ENCODE measurements at places on chromosomes 16 and 17.

DNA sequence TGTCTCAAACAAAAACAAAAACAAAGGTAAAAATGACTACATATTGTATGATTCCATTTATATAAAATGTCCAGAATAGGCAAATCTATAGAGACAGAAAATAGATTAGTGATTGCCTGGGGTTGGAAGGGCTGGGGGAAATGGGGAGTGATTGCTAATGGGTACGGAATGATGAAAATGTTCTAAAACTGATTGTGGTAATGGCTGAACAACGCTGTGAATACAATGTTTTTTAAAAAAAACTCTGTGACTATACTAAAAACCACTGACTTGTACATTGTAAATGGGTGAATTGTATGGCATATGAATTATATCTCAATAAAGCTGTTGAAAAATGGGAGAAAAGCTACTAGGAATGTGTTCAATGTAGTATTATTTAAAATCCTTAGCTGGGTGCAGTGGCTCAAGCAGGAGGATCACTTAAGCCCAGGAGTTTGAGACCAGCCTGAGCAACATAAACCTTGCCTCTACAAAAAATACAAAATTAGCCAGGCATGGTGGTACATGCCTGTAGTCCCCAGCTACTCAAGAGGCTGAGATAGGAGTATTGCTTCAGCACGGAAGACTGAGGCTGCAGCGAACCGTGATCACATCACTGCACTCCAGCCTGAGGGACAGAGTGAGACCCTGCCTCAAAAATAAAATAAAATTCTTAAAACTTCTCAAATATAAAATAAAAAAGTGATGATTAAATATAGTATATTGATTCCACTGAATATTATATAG lies 47.9 kb downstream of the TOM1L2 start:
- DNase-seq: no peak

- DNase-seq: no peak
These were observed 14.7 kb downstream of the PMM2 start for GRCh38 chr16:8812162-8812843.

- DNase-seq: no peak
These were observed 7.9 kb downstream of the PLLP start for GRCh38 chr16:57276596-57276995.

GRCh38 chr17:65163990-65164495 lies 26.9 kb downstream of the RGS9 start:
- peak; percentile 48 for DNase-seq

DNA sequence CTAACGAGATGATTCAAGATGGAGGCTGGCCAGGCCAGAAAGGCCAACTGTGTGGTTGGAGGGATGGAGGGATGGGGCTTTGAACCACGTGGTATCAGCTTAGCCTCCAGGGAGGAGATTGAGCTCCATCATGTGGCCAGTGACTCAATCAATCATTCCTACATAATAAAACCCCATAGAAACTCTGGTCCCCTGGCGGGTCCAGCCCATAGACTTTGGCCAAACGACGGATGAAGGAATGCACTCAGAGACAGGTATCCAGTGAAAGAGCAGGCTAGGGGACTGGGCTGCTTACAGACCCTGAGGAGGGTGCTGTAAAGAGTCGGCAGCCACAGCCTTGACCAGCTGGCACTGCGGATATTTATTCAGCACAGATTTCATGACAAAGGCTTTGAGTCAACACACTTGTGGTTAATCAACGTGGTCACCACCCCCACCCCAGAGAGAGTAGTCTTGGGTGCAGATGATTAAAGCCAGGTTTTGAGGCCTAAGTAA lies 308.7 kb upstream of the TNRC6C start:
- DNase-seq: no peak

GRCh38 chr17:28272166-28272565 lies 46.8 kb upstream of the TMEM97 start:
- no peak for DNase-seq

GRCh38 chr17:56976941-56977608 lies 856 bp upstream of the SCPEP1 start:
- DNase-seq: no peak

DNA sequence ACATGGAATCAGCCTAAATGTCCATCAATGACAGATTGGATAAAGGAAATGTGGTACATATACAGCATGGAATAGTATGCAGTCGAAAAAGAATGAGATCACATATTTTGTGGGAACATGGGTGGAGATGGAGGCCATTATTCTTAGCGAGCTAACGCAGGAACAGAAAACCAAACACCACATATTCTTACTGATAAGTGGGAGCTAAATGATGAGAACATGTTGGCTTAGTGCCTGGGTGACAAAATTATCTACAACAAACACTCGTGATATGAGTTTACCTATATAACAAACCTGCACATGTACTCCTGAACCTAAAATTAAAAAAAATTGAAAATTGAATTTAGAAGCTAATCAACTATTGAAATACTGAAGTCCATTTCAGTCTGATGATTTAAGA lies 6.1 kb downstream of the ANKS4B start:
- no peak for DNase-seq

DNA sequence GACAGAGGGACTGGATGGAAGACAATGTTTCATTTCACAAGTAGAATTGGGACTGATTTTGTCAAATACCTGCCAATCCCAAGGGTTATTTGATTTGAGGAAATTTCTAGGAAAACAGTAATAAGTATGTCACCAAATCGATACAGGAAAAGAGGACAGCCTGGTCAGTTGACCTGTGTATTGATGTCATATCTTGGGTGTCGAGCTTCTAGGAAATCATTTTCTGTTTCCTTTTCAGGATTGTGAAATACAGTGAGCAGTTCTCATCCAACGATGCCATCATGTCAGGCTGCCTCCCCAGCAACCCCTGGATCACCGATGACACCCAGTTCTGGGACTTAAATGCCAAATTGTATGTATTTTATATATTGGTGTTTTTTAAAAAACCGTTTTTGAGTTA lies 56.1 kb downstream of the RGS9 start:
- DNase-seq: no peak

DNA sequence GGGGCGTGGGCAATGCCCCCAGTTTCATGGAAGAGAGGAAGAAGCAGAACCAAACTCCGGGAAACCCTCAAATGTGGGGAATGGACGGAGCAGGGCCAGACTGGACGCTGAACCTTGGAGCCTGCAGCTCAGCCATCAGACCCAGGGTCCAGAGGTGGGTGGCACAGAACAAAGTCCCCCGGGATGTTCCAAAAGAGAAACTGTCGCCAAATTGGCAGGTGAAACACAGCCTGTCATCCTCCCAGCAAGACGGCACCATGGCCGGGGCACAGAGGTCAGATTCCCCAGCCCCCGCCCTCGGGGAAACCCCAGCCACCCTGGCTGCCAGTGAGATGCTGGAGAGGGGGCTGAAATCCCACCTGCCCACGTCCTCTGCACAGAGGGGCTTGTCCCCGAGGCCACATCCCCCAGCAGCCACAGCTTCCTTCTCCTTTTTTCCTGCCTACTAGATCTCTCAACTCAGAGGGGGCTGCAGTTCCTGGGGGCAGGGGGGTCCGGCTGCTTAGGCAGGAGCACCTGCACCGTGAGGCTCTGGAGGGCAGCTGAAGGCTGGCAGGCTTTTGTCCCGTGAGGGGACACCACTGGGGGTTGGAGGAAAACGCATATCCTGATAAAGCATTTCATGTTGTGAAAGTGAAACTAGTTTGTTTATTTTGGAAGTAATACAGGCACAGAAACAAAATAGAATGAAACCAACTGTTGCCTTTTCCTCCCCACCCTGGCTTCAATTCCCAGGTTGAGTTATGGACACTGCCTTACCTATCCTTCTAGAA lies 1.2 kb upstream of the SECTM1 start:
- peak; percentile 35 for DNase-seq

GRCh38 chr16:1543085-1543896 lies 9.8 kb downstream of the TMEM204 start:
- DNase-seq: peak; percentile 43

GRCh38 chr17:78793968-78794367 lies 11.9 kb upstream of the CYTH1 start:
- DNase-seq: no peak

GRCh38 chr17:10251212-10251948 lies 53.0 kb upstream of the GAS7 start:
- no peak for DNase-seq

GRCh38 chr17:53707566-53707965 lies 115.2 kb upstream of the KIF2B start:
- no peak for DNase-seq

- no peak for DNase-seq
These were observed 52.7 kb downstream of the TMEM235 start for GRCh38 chr17:78284146-78284545.

- no peak for DNase-seq
These were observed 402.1 kb upstream of the ERCC4 start for GRCh38 chr16:13517841-13518240.

- DNase-seq: no peak
These were observed 6.8 kb upstream of the ZNF200 start for GRCh38 chr16:3241761-3242160.

DNA sequence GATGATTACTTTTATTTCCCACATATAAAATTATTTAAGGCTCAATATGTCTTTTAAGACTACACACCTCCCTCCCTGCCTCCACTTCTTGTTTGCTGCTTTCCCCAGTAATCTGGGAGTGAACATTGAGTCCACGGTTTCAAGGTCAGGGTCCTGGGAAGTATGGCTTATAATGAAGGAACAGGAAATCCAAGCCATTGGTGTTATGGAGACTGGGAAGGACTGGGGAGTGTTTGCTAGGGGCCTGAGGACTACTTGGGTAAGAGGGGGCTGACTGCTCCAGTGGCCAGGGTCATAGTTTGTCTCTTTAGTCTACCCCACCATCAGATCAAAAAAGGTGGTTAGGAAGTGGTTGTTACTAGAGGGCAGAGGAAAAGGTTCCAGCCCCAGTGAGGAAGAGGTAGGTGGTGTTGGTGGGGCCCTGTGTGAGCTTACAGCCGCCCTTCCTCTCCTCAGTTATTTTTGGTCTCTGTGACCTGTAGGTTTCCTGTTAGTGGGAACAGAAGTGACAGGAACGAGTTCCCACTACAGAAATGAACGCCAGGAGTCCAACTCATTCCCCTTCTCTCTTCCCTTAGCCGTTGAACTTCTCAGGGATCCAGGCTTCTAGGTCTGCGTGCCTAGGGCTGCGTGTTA lies 742 bp upstream of the SLC16A13 start:
- DNase-seq: peak; percentile 74

- no peak for DNase-seq
These were observed 166.7 kb downstream of the RBFOX3 start for GRCh38 chr17:79444198-79444597.

DNA sequence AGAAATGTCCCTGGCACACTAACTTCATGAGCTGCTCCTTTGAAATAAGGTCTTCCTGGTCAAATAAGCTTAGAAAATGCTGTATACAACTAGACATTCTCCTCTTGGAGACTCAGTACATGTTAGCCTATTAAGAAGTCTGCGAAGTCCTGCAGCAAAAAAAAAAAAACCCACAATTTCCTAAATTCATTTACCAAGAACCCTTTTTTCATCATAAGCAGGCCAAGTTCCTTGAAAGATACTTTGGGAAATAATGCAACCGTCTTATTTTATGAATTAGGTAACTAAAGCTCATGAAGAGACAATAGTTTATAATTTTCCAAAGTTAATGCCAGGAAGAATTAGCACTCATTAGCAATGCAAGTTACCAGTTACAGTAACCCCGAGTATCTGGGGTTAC lies 49.0 kb upstream of the HAS3 start:
- no peak for DNase-seq

- no peak for DNase-seq
These were observed 64.5 kb upstream of the ZNF423 start for GRCh38 chr16:49920397-49920796.

DNA sequence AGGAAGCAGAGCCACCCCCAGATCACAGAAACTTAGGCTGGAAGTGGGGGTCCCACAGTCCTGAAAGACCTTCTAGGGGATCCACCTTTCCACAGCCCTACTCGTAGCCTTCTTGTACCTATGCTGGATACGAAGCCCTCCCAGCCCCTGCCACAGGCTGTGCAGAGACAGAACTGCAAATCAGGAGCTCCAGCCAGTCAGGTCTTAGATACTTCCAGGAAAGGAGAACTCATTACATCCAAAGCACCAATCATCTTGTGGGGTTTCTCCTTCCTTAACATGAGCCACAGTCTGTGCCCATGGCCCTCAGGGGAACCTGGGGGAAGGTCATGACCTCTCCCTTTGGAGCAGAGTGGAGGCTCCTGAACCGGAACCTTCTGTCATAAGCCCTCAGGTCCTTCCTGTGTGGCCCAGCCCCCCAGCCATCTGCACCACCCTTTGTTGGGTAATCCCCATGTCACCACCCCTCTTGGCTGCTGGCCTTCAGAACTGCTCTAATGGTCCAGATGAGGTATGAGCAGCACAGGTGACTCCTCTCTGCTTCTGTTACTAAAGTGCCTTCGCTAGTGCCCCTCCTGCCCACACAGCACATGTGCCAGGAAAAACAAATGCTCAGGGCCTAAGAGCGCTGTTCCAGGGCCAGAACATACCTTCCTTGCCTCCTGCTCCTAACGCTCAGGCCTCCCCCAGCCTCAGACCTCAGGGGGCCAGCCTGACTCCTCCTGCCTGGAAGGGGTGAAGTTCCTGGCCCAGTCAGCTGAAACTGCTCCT lies 14.6 kb downstream of the SRCIN1 start:
- DNase-seq: no peak

- DNase-seq: no peak
These were observed 106.3 kb upstream of the HSBP1 start for GRCh38 chr16:83701494-83701893.

DNA sequence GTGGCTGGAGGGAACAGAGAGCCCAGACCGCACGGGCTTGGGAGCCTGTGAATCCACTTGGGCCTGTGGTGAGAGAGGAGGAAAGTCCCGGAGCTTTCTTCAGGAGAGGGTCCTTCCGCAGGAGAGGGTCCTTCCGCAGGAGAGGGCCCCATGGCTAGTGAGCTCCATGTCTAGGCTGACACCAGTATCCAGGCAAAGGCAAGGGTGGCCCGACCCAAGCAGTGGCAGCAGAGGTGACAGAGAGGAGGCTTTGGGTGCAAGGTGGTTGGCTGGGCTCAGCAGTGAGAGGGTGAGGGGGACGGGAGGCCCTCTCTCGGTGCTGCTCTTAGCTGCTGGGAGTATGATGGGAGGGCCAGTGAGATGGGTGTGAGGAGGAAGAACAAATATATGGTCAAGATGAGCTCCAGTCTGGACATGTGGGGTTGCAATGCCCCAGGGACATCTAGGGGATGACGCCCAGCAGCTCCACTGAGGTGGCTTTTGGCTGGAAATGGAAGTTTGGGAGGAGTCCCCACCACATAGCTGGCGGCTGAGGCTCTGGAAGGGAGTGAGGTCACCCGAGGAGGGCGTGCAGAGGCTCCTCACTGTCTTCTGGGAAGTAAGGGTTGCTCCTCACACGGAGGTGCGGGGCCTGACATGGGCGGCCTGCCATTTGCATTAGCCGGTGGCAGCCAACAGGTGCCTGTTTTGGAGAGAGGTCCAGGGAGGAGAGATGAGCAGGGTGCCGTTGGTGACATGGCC lies 2.3 kb upstream of the HSD3B7 start:
- no peak for DNase-seq

Measured in CD4-positive, alpha-beta T cell treated with Interleukin-10 for 1 hour (primary cell).